Left ventricle myocardium inferior (tissue), 1 donor: ENCODE measurements at places on chromosomes 7 and 10. TPM values are rescaled to one million over a fixed set of nuclear protein-coding genes. Genes with fewer than 3 reads are reported as not detected.

- DNase-seq = no peak
Observed at GRCh38 chr10:80196950-80197315, 8.4 kb downstream of the ANXA11 start.

GHRHR gene
- not detected for total RNA-seq

- no peak for DNase-seq
Observed at GRCh38 chr7:7294911-7295310, 112.6 kb downstream of the C1GALT1 start.

MACC1 gene
- total RNA-seq = 0.03 TPM

GRCh38 chr7:65269150-65269856 is 104.4 kb upstream of the ZNF92 start:
- DNase-seq = no peak

- DNase-seq = no peak
Observed at GRCh38 chr10:4532467-4532866, 293.5 kb upstream of the AKR1E2 start.

CD36 gene
- 1,018 TPM for total RNA-seq

TFAM gene
- 29.8 TPM for total RNA-seq
